ENCODE measurements at places on chromosomes 5 and 9.

- no peak for DNase-seq
These were observed 53.3 kb upstream of the ANGPTL2 start for GRCh38 chr9:127175764-127176163.

- no peak for DNase-seq
These were observed 212.4 kb downstream of the HSD17B3 start for GRCh38 chr9:96089452-96090085.

- DNase-seq: no peak
These were observed 46.9 kb upstream of the HSD17B4 start for GRCh38 chr5:119405419-119405818.

DNA sequence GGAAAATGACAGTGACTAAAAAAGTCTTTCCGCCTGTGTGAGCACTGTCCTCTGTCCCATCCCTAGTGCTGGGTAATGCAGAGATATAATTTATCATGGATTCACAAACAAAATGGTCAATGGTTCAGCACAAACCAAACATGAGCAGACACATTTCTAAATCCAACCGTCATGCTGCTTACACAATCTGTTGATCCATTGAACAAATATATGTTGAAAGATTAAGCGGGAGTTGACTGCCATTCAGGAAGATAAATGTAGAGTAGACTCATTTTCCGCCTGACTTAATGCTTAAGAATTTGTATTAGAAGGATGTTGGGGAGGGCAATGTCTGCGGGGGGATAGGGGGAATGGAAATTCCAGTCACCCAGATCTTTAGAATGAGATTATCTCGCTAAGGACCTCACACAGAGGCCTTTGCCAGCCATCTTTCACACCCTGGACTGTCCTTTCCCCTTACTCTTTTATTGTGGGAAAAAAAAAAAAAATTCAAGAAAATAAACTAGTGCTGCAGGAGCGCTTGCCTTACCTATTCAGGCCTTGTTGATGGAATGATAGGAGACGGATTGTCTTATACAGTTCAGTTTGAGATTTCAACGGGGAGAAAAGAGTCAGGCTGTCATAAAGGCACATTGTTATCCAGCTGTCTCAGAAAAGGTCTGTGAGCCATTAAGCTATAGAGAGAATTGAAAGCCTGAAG lies 153.7 kb downstream of the TLE1 start:
- peak; percentile 33 for DNase-seq

- DNase-seq: no peak
These were observed 19.5 kb upstream of the ARAP3 start for GRCh38 chr5:141701360-141702119.

GRCh38 chr9:129483415-129484351 lies 137.2 kb downstream of the C9orf50 start:
- DNase-seq: peak; percentile 64

- DNase-seq: no peak
These were observed 145.6 kb downstream of the GNA14 start for GRCh38 chr9:77502568-77502967.

GRCh38 chr5:102681403-102681983 lies 73.6 kb upstream of the PAM start:
- peak; percentile 85 for DNase-seq

DNA sequence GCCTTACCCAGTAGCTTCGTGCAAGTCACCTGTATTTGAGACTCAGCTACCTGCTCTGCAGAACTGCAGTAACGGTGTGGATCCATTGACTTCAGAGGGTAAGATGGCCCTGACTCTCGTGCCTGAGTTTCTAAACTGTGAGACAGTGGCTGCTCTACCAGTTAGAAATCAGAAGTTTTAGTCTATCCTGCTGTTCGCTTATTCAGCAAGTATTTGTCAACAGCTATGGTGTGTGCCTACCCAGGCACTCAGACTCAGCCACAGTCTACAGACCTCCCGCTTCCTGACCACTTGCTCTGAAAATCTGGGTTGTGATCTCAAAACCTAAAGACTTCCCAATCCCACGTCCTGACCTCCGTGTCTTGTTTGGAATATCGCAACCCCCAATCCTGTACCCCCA lies 13.5 kb downstream of the AQP3 start:
- DNase-seq: no peak

DNA sequence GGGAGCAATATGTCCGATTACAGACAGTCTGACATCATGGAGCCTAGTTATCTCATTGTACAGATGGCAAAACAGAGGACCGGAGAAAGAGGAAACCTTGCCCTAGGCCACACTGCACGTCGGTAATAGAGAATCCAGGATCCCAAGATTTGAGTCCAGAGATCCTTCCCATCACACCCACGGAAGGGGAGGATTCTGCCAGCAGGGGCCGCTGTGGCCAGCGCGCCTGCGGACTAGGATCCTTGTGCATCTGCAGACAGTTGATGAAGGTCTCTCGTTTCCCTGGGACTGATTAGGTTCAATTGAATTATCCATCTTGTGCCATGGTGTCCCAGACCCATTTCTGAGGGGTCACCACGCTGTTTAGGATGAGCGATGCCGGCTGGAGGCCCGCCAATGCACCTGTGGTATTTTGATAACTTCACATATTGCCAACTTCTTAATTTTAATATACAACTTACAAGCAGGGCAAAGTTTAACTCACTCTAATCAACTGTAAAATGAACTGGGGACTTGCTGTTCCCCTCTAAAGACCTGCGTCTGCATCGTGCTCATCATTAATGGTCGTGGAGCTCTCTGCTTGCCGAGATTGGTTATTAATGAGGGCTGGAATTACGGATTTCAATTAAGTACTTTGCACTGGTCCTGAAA lies 592.7 kb upstream of the BRINP1 start:
- no peak for DNase-seq

DNA sequence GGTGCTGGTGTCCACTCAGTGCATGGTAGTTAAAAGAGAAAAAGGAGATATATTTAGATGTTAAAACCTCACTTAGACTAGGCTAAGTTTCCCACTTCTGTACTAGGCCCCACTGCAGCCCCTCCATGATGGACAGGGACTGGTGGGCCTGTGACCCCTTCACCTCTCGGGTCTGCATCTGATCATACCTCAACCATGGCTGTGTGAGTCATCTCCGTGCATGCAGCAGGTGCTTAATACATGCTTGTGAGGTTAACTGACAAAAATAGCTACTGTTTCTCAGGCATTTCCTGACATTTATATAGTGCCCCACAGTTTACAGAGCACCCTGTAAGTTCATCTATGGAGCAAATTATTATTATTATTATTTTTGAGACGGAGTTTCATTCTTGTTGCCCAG lies 8.4 kb upstream of the URM1 start:
- DNase-seq: no peak

DNA sequence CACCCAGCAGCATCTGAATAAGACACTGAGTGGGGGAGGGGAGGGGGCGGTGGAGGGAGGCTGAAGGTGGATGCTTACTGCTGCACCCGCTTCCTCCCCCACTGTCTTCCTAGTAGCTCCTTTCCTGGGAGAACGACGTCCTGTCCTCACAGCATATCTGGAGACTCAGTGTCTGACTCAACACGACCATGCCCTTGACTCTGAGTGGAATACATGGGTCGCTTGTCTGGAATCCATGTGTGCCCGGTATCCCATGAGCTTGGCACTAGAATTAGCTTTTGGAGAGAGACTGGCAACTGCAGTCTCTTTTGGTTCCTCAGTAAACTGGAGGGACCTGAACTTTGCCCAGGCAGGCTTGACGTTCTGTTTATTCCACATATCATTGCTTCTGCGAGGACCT lies 125.4 kb upstream of the FAM120A start:
- no peak for DNase-seq

DNA sequence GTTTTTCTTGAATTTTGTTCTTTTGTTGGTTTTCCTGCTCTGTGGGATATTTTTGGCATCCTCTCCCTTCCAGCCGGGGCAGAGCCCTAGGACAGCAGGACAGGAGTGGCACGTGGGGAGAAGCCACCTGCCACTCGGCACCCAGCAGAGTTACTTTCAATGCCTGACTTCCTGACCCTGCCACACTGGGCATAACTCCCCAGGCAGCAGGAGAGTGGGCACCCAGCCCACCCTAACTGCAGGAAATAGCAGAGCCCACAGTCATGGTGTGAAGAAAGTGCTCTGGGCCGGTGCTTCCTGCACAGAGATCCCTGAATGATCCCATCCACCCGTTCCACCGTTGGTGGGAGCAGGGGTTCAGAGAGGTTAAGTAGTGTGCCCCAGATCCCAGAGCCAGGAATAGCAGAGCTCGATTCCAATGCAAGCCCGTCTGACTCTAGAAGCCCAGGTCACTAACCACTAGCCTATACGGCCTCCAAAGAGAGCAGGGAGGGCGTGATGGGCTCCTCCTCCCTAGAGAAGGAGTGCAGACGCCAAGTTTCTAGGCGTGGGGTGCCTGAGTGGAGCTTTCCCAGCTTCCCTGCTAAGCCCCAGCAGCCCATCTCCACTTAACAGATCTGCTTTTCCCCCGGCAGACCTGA lies 8.1 kb upstream of the NUP214 start:
- DNase-seq: no peak

GRCh38 chr9:18366184-18366583 lies 107.8 kb upstream of the ADAMTSL1 start:
- no peak for DNase-seq

DNA sequence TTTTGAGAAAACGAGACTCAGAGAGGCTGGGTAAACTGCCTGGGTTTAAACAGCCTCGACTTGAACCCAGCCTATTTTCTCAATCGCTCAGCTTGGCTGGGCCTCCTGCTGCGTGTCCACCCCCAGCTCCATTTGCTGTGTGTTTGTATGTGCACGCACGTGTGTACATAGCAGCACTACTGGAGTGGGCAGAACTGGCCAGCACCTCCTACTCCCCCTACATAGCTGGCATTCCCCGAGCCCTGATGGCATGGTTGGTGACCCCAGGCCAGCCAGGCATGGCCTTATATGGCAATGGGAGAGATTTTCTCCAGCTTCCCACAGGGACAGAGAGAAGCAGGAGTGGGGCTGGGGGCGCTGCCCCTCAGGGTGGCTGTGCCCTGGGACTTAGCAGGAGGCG lies 4.1 kb downstream of the AIF1L start:
- DNase-seq: no peak

GRCh38 chr9:77600810-77601209 lies 47.3 kb downstream of the GNA14 start:
- DNase-seq: no peak

GRCh38 chr5:71955723-71956122 lies 151.6 kb upstream of the MAP1B start:
- no peak for DNase-seq

DNA sequence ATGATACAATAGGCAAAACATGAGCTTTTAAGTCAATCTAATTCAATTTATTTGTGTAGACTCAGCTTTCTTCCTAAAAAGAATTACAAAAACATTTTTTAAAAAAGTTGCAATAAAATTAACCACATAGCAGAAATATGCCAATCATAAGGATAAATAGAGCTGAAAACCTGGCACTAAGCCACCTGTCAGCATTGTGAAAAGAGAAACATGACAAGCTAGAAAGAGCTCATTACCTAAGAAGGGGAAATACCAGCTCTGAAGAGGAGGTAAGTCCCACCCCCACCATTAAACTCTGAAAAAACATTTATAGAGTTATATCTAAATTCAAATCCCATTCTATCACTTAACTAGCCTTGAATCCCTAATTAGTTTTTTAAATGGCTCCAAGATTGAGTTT lies 372.9 kb downstream of the OSTF1 start:
- no peak for DNase-seq

- peak; percentile 17 for DNase-seq
These were observed 6.1 kb upstream of the DPM2 start for GRCh38 chr9:127943731-127944144.

- DNase-seq: no peak
These were observed 374.4 kb upstream of the SGCD start for GRCh38 chr5:155952486-155953089.

- no peak for DNase-seq
These were observed 11.4 kb downstream of the SYK start for GRCh38 chr9:90813046-90813445.

DNA sequence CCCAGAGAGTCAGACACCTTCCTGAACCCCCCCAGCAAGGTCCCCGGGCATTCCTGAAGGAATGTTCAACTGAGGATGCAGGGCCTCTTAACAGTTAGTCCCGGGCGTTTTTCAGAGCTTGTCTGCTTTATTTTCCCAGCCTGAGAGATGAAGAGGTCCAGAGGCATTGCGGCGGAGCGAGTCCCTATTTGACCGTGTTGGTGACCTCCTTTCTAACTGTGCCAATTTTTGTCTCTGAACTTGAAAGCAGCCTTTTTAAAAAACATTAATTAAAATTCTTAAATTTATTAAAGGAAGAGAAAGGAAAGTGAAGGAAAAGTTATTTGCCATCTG lies 433 bp upstream of the PTAR1 start:
- no peak for DNase-seq

DNA sequence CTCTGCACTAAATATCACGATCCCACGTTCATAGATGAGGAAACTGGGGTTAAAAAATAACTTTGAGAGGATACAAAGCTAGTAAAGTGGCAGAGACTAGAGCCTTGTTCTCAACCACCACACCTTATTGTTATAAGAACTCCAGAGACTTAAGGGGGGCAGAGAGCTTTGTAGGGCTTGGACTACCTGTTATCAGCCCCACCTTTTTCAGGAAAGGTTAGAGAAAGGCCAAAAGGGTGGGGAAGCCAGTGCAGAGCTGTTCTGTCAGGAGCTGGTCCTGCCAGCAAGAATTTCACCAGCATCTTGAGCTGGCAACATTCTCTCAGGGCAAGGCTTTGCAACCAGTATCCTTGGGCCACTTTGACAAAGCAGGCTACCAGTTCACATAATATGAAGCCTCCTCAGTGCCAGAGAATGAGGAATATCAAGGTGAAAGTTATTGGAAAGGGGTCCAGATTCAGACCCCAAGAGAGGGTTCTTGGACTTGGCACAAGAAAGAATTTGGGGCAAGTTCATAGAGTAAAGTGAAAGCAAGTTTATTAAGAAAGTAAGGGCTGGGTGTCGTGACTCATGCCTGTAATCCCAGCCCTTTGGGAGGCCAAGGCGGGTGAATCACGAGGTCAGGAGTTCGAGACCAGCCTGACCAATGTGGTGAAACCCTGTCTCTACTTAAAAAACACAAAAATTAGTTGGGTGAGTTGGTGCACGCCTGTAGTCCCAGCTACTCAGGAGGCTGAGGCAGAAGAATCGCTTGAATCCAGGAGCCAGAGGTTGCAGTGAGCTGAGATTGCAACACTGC lies 66.2 kb upstream of the CLINT1 start:
- DNase-seq: no peak

GRCh38 chr5:126777257-126777974 lies 480 bp downstream of the LMNB1 start:
- DNase-seq: peak; percentile 79

DNA sequence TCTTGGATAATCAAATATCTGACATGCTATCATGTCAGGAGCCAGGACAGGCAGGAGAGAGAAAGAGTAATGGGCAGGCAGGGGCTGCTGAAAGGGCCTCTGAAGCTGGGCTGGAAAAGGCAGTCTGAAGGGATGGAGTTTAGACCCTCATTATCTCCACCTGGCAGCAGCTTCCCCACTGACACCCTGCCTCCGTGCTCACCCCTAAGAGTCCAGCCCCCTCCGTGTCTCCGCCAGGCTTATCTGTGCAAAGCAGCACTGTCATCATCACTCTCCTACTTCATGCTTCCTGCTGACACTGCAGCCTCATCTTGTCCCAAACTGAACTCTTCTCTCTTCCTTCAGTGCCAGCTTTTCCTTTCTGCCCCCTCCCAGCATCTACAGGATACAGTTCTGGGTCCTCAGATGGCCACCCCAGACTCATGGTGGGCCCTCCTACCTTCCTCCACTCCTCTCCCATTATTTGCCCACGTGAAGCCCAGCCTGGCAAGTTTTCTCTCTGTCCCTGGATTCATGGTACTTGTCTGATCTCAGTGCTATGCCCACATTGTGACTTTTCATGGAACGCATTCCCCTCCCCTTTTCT lies 70.9 kb upstream of the KLF9 start:
- no peak for DNase-seq

GRCh38 chr5:129836321-129836720 lies 67.9 kb upstream of the CHSY3 start:
- no peak for DNase-seq
